ENCODE measurements at places on chromosomes 16 and 17. TPM values are rescaled to one million over a fixed set of nuclear protein-coding genes. Genes with fewer than 3 reads are reported as not detected.

DNA sequence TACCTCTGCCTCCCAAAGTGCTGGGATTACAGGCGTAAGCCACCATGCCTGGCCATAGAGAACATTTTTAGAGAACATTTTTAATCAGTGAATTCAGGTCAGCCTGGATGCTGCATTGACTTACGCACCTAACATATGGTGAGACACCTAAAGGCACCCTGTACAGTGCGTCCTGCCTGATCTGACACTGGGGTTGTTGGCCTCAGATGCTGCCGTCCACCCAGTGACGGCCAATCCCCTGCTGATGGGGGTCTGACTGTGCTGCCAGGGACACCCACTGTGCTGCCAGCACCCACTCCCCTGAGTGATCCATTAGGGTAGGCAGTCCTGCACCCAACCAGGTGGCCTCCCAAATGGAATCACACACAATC is 38.5 kb downstream of the WNT3 start:
- no peak for DNase-seq

Gene MPG
- total RNA-seq, result 59.5 TPM

DNA sequence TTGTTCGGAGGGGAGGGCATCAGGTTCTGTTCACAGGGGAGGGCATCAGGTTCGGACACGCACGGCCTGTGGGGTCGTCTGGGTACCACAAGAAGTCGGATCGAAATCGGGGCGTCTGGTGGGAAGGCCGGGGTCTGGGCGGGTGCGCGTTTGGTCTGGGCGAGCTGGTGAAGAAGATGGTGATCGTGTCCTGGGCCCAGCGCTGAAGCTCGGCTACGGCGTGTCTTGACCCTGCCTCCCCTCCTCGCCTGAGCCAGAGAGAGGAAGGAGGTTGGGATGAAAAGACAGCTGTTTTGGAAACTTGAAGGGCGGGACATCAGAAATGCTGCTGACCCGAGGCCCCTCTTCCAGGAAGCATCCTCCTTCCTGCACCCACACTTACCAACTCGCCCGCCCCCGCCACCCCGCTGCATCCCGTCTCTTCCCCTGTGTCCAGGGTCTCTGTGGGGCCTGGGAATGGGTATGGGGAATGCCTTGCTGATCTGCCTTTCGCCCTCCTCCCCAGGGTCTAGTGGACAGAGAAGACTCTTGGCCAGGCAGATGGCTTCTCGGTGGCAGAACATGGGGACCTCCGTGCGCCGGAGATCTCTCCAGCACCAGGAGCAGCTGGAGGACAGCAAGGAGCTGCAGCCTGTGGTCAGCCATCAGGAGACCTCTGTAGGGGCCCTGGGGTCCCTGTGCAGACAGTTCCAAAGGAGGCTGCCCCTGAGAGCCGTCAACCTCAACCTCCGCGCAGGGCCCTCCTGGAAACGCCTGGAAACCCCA is 498 bp downstream of the PIMREG start:
- DNase-seq, result no peak

Gene TBC1D3I
- 0.54 TPM for total RNA-seq

DNA sequence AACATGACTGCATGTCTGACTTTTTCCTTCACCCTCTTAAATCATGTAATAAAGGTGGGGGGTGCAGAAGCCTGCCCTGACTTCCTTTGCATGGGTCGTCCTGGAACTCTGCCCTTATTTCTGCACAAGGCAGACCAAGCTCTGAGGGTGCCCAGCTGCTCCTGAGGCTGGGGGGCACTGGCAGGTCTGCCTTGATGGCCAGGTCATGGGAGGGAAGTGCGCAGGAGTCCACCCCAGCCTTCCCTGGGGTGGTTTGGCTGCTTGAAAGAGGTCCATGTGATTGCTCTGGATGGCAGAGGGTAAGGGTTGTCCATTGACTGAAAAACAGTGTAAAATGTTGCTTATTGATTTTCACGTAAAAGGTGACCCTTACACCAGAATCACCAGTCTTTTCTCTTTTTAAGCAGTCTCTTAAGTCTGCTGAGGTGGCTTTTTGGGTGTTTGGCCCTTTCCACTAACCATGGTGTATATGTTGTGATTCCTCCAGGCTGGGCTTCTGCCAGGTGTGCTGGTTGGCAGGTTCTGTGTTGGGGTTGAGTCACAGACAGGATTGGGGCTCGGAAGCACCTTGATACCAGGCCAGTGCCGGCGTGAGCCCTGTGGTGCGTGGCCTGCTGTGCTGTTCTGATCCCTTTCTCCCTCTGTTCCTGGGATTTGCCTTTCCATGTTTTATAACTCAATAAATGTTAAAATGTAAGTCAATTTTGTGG is 19.4 kb downstream of the DHX38 start:
- DNase-seq, result no peak

DNA sequence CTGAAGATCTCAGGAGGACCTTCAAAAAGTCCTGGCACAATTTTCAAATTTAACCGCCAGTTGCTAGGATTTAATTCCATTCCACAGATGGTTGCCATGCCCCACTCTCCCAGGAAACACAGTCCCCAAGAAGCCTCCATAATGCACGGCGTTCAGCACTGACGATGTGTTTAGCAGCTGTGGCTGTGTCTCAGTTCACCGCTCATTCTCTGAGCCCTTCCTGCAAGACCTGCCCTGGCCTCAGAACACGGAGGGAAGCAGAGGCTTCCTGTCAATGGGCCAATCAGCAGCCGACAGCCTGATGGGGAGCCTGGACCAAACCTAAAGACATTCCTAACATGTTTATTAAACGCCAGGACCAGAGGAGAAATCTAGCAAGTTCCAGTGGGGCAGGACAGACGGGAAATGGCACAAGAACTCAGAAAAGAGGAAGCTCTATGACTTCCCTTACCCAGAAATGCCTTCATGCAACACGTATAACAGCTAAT is 4.9 kb downstream of the MYLK3 start:
- no peak for DNase-seq

DNA sequence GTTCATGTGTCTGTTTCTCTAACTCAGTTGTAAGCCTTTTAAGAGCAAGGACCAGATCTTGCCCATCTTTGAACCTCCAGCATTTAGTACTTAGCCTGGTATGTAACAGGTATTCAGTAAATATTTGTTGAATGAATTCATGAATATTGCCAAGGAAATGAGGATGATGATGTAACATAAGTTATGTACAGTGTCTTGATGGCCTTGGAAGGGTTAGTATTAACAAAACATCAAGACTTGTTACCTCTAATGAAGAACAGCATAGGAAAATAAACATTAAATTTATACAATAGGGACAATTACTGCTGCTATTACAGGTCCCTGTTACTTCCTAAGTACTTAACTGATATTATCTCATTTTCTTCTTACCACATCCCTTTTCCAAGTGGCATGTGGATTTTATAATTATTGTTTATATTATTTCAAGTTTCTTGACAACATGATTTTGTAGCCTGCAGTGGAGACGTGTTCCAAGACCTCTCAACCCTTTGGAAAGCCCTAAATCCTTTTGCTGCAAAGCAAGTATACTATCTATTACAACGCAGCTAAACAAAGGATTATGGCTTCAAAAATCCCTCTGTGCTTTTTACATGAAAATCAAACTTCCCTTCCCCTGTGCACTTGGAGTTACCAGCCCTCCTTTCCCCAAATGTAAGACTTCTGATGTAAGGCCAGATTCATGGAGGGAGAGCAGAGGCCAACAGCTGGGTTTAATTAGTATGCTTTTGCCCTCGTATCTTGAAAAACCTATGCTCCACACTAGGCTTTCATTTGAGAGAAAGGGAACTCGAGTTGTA is 77.4 kb upstream of the SMIM36 start:
- DNase-seq, result no peak

DNA sequence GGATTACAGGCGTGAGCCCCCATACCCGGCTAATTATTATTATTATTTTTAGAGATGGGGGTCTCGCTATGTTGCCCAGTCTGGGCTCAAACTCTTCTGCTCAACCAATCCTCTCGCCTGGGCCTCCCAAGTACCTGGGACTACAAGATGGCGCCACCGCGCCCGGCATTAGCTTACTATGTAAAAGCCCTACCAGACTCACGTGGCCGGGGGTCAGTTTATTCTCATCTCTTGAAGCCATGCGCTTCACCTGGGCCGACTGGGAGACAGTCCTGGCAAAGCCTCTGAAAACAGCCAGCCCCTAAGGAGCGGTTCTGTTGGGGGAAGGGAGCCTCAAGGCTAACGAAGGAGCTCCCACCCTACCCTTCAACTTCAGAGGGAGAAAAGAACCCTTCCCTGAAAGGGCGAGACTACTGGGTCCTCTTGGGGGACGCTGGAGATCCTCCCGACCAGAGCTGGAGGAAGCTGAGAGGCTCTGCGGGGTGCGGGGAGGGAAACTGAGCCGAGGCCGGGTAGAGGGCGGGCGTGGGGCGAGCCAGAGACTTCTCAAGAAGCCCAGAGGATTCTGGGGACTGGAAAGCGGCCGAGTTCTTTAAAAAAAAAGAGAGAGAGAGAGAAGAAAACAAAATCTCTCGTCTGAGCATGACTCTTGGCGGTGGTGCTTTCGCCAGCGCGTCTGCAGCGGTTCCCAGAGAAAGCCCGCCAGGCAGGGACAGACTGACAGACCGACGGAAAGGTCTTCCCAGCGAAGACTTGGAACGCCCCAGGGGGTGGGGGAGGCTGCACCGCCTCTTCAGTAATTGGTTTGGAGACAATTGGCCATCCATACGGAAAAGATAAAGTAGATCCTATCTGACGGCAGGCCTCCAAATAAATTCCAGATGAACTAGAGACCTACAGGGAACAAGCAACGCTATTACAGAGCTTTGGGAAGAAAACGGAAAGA is 5.6 kb upstream of the TUBG2 start:
- DNase-seq, result no peak

DNA sequence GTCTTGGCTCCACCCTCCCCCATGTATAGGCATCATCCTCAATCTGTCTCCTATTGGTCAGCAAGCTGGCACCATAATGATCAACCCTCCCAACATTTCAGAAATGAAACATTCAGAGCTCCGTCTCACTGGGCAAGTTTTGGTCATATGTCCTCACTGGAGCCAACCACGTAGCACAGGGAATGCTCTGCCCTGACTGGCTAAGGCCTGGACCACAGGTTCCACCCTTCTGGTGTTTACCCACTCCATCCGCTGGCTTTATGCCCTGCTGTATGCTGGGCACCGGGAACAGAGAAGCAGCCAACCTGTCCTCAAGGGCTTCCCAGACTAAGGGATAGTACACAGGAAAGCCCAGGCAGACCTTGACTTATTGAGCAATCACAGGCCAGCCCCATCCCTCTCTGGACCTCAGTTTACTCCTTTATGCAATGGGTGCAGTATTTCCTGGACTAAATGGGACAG is 20.5 kb downstream of the MYO15A start:
- no peak for DNase-seq
